ENCODE measurements at places on chromosomes 11 and 22.

GRCh38 chr11:11215944-11216343 is 137.1 kb downstream of the CSNK2A3 start:
- no peak for DNase-seq

GRCh38 chr11:2193099-2193887 is 21.7 kb upstream of the TH start:
- DNase-seq: no peak

GRCh38 chr22:43338766-43339345 is 4.3 kb downstream of the SCUBE1 start:
- DNase-seq: no peak

DNA sequence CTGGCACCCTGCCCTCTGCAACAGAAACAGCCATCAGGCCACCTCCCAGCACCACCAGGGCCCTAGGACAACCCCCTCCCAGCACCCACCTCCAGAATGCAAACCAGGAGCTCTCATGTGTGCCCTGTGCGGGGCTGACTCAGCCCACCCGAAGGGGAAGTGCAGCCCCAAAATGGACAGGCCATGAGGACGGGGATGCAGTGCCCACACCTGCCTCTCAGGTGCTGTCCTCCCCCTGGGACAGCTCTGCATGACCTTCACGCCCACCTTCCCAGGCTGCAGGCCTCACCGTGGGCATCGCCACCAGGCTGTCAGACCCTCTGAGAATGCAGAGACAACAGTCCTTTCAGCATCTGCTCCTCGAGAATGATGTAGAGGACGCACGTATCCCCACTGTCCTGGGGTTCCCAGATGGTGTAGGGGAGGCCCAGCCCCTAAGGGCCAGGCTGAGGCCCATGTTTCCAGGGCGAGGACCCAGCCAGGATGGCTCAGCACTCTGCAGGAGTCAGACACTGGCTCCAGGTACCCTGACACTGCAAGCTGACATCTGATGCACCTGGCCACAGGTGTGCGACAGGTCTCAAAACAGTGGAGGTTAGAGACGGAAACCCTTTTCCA is 13.5 kb downstream of the MOB2 start:
- no peak for DNase-seq

- DNase-seq: no peak
These were observed 8.5 kb upstream of the DMC1 start for GRCh38 chr22:38578505-38578904.

Data from ELR (cell line).